ENCODE measurements at places on chromosomes 16 and 17.
A peak's percentile ranks its signal among the peaks of the same experiment; 100 is the strongest.

- DNase-seq = peak; percentile 41
These were observed 104.3 kb downstream of the PHKB start for GRCh38 chr16:47565454-47565853.

GRCh38 chr17:73617501-73617900, 26.7 kb downstream of the SDK2 start:
- no peak for DNase-seq

- no peak for DNase-seq
These were observed 32.3 kb downstream of the CLEC16A start for GRCh38 chr16:10976634-10977033.

- DNase-seq = no peak
These were observed 19.0 kb upstream of the CALB2 start for GRCh38 chr16:71339236-71340171.

DNA sequence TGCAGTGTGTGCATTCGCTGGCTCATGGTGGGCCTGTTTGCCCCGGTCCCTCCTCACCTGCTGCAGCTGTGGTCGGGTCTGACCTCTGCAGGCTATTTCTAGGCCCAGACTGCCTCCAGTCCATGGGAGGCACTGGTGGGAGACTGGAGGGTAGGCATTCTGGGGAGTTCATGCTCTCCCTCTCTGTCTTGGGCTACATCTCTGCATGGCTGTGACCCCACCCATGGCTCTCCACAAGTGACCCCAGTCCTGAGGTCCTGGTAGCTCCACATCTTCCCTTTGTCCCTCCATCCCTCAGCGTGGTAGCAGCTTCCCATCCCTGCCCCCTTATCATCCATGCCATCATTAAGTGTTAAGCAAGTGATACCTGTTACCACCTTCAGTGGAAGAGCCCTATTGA, 107.8 kb upstream of the SEC14L1 start:
- no peak for DNase-seq

DNA sequence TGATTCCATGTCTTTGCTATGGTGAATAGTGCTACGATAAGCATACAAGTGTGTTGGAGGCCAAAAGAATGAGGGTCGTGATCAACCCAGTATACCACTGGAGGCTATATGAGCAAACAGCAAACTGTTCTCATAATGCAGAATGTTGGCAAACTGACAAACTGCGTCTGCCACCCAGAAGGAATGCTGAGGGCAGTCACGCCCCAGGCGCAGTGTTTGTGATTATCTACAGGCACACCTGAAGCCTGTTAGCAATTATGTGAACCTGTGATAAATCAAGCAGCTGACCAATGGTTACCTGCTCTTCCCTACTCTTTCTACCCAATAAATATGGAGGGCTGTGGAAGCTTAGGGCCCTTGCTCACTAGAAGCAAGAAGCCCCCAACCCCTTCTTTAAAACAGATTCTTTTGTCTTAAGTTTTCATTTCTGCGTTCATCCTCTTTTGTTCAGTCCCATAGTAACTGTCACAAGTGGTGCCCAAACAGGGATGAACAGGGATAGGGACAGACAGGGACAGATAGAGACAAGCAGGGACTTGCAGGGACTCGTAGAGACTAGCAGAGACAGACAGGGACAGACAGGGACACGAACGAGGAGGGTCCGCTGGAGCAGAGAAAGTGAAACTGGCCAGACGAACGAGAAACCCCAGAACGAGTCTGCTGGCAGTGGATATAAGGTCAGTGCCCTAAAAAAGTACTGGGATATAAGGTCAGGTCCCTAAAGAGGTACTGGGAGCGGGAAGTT, 25.1 kb downstream of the CD300LG start:
- no peak for DNase-seq

DNA sequence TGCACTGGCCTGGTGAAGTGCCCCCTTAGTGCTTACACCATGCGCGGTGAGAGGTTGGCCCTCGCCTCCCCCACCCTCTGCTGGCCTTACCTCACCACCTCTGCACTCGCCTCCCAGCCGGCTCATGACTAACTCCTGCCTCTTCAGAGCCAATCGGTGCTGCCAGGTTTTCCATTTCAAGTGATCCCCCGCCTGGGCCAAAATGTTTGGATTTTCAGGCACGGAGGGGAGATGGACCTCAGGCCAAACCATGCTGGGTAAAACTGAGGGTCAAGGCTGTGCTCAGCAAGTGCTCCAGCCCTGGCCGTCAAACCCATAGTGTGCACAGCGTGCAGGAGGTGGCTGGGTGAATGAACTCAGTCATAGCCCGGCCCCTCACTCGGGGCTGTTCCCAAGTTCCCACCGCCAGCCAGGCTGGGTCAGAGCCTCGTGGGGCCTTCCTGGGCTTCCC, 175.4 kb downstream of the SEC14L1 start:
- peak; percentile 59 for DNase-seq

DNA sequence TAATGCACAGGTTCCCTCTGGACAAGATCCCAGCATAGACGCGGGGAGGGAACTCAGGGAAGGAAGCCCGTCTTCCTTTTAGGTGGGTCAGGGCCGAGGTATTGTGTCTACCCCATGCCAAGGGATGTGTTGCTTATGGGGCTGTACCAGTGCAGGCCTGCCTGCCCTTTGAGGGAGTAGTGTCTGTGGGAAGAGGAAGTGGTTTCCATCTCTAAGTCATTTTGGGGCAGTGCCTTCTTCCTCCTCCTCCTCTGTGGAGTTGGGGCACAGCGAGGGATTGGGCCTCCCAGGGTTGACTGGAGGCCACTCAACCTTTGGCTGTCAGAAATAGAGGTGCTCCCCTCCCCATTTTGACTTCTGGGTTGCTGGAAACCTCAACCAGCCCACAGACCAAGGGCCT, 26.5 kb downstream of the GJD3 start:
- DNase-seq = no peak

DNA sequence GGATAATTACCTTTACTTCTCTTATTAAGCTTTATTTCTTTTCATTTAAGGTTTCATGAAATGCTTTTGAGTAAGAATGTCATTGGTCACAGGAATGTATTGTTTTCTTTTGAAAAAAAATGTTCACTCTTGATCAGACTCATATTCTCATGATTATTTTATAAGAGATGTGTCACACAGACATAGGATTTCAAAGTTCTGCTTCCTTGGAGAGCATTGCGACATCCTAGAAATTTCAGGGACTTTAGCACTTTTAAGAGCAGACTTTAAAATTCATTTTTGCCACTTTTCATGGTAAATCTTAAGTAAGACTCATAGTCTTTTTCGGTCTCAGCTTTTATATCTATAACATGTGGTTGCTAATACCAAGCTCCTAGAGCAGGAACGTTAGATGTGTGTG, 314.7 kb downstream of the CDH8 start:
- no peak for DNase-seq

- peak; percentile 9 for DNase-seq
These were observed 943 bp downstream of the DYNC1LI2 start for GRCh38 chr16:66750279-66751052.

GRCh38 chr17:2708585-2709182, 2.9 kb downstream of the CLUH start:
- no peak for DNase-seq

DNA sequence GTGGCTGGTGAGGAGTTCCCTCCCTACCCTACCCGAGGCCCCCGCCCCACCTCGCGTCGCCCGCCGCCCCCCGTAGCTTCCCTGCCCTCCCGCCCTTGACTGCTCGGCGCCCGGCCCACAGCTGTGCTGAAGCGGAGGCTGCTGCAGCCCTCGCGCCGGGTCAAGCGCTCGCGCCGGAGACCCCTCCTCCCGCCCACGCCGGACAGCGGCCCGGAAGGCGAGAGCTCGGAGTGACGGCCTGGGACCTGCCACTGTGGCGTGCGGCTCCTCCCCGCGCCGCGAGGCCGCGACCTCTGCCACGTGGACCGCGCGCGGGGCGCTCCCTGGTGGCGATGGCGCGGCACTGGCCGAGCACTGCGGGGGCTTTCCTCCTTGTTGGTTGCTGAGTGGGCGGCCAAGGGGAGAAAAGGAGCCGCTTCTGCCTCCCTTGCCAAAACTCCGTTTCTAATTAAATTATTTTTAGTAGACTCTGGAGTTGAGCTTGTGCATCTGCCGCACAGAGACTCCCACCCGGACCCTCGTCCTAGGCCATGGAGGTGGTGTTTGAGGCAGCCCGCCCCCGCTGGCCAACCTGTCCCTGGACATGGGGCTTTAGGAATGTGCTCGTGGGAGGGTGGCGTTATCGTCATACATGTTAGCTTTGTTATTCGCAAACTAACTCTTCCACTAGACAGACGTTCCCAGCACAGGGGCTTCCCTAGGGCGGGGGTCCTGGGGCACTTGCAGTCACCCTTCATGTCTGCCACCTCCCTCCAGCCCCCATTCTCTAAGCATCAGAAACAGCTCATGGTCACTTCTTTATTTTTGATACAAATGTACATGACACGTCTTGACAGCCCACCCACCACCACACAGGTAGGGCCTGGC, 4.4 kb downstream of the TP53I13 start:
- DNase-seq = peak; percentile 51

GRCh38 chr17:50627782-50628601, 6.7 kb upstream of the ABCC3 start:
- DNase-seq = no peak

DNA sequence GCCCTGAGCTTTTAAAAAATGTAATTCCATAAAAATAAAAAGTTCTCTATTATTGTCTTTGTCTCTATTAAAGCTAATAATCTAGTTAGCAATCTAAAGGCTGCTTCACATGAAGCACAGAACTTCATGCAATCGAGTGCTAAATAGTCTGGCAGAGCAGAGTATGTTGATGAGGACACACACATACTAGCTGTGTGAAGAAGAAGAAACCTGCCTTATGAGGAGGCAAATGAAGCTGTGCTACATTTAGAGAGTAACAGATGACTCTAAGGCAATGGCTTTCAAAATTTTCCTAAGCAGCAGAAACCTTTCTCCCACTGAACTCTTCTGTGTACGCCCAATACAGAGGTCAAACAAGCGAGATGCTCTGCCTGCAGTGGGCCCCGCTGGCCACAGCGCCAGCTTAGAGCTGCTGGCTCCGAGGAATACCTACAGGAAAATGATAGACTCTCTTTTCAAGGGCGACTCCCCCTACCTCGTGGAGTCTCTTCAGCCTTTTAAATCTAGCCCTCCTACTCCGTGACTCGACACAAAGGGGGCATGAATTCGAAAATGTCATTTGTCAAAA, 39.2 kb downstream of the GNA13 start:
- DNase-seq = no peak

- DNase-seq = no peak
These were observed 31.4 kb downstream of the COG1 start for GRCh38 chr17:73224237-73224636.

GRCh38 chr16:79897104-79897452, 296.5 kb upstream of the MAF start:
- DNase-seq = no peak

DNA sequence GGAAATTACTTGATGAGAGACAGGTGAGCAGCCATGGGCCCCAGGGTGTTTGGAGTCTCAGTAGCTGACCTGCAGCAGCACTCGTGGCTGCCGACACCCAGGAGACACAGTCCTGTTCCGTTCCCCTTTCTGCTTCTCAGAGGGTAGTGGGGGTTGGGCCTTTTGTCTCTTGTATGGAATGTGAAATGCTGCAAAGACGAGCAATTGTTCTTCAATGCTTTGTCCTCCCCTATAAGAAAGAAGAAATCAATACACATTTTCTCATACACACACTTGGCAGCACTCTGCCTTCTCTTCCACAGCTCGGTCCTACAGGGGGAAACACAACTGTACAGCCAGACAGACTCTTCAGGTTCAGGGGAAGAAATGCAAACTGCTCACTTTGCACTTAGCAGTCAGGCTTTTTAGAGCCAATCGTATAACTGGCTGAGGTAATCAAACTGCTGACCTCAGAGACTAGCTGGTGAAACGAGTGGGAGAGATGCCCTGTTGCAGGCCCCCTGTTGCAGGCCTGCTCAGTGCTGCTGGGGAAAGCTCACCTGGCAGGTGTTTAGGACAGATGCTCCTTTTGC, 96.7 kb downstream of the AATF start:
- DNase-seq = no peak

DNA sequence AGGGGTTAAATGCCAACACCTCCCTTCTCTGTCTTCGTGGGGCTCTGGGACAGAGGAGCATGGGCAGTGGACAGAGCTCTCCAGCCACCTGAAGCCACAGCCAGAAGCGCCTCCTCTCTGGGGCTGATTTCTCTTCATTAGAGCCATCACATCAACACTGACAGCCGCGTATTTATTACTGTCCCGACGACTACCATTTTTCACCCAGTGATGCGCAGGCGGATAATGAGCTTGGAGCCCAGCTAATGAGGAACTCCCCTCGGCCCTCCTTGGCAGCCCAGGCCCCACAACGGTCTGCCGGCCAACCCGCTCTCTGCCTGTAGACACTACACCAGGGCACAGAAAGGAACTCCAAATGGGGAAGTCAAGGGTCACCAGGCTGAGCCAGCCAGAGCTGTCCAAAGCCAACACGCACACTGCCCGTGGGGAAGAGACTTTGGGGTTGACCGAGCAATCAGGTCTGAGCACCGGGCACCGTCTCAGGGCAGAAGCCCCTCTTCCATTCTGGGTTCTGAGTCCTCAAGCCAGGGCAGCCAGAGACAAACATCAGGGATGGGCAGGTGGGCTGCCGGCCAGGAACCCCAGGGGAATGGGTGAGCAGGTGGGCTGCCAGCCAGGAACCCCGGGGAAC, 13.2 kb downstream of the SDK2 start:
- DNase-seq = no peak

DNA sequence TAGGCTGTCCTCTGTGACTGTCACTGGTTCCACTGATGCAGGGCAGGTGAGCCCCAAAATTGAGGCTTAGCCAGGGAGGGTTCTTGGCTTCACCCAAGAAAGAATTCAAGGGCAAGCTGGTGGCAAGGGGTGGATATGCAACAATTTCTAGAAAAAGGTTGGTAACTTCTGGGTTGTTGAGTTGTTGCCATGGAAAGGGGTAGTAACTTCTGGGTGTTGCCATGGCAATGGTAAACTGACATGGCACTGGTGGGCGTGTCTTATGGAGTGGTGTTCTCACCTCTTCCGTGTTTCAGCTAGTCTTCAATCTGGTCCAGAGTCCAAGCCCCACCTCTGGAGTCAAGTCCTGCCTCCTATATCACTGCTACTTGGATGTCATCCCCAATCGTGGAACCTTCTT, 9.5 kb upstream of the GUCY2D start:
- DNase-seq = no peak

DNA sequence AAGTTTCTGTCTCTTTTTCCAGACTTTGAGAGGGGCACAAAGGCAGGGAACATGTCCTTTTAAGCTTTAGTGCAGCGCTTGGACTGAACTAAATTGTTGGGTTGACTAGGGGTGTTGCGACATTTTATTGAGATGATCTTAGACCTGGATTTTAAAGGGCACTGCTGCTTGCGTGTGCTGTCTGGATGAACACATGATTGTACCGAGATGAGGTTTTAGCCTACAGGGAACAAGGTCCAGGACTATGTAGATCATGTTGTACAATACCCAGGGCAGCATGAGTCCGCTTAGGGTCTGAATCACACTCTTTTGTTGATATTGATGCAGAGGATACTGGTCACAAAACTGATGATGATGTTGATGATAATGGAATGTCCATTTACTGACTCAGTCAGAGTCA, 5.2 kb upstream of the RGS9 start:
- DNase-seq = peak; percentile 77

- no peak for DNase-seq
These were observed 21.3 kb upstream of the UBE2I start for GRCh38 chr16:1287982-1288670.

GRCh38 chr16:51500306-51500705, 349.2 kb upstream of the SALL1 start:
- DNase-seq = peak; percentile 39

Measured in fibroblast of skin of right quadriceps (primary cell).